CD4-positive, alpha-beta T cell treated with Interleukin-21 for 1 hour (primary cell): ENCODE measurements at places on chromosomes 12 and 14.

- DNase-seq: no peak
These were observed 207.5 kb downstream of the EXOC5 start for GRCh38 chr14:57061009-57061711.

- no peak for DNase-seq
These were observed 48.8 kb upstream of the KRR1 start for GRCh38 chr12:75560167-75560566.

DNA sequence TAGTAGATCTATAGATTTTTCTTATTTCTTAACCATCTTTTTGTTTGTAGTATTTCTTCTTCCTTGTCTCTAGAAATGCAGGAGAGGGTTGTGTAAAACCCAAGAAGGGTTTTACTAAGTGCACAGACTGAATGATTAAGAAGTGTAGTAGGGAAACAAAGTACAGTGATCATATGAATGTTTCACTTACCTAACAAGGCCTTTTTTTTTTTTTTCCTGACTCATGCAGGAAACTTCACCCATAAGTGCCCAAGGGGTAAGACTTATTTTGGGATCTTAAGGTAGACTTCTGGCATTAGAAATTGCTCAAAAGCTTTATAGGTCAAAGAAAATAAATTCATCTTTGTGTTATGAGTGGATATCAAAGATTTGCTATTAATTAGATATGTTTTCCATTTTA is 10.2 kb downstream of the SCN8A start:
- no peak for DNase-seq

- DNase-seq: peak; percentile 30
These were observed 1.6 kb downstream of the CTDSP2 start for GRCh38 chr12:57844709-57845477.

DNA sequence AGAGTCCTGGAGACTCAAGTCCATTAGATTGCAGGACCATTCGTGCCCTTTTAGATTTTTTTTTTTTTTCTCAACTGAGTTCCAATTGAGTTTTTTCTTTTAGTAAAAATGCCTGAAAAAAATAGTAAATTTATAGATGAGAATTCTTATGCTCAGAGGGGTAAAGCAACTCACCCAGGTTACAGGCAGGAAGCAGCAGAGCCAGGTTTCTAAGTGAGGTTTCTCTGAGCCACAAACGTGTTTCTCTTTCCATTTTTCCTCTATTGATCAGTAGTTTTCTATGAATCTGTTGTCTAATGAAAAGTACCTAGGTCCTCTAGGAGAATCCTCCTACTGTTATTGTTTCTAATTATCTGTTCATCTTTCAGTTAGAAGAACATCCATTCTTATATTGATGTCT is 66.4 kb upstream of the C12orf71 start:
- no peak for DNase-seq

GRCh38 chr14:99327458-99328250 is 55.7 kb upstream of the BCL11B start:
- no peak for DNase-seq
